Adrenal gland (tissue), 19 donors: ENCODE measurements at places on chromosomes 1 and 21. TPM values are rescaled to one million over a fixed set of nuclear protein-coding genes. Genes with fewer than 3 reads are reported as not detected.

DNA sequence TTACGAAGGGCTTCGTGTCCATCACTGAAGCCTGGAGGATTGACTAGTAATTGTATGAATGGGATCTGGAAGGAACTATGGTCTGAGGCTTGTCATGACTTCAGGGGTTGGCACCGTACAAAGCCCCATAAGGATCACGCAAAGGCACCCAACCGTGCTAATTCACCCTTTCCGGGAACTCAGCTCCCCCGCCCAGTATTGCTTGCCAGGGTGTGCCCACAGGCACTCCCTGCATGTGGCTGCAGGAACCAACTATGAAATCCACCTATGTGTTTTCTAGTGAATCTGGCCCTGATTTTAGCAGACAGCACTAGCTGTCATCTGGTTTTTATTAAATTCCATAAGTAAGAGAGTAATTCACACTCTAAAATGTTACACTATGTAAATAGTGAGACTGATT is 139.2 kb downstream of the TM2D1 start:
- no peaks in the 10 kb centered on the region for H3K36me3 ChIP-seq
- H3K4me3 ChIP-seq, result no peak overlapping the region
- no peaks in the 10 kb centered on the region for H3K27me3 ChIP-seq
- no peaks in the 10 kb centered on the region for H3K4me1 ChIP-seq
- H3K27ac ChIP-seq, result no peak overlapping the region
- DNase-seq, result no peak

GRCh38 chr1:201096977-201097856 is 15.0 kb downstream of the CACNA1S start:
- H3K4me1 ChIP-seq, result no peaks in the 10 kb centered on the region
- no peaks in the 10 kb centered on the region for H3K27me3 ChIP-seq
- no peaks in the 10 kb centered on the region for H3K36me3 ChIP-seq
- DNase-seq, result no peak
- H3K27ac ChIP-seq, result no peak overlapping the region

DNA sequence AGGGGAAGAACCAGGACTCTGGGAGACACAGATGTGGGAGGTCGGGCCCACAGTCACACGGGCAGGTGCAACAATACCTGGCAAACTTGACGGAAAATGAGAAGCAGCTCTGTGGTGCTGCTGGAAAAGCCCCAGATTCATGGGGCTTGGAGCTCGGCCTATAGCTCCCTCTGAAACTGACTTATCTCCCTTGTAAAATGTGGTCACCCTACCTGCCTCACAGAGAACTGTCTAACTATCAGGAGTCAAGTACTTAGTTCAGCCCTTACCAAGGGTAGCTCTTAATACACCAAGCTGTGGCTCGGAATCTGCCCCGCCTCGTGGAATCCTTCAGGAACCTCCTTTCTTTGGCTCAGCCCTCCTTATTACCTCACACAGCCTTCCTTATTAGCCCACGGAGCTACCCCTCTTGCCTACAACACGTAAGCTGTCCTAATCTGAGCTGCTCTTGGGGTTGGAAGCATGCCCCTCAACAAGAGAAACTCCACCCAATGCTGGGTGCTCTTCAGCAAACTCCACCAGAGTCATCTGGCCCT is 68.9 kb downstream of the MRPL37 start:
- DNase-seq, result no peak
- H3K4me3 ChIP-seq, result no peak overlapping the region
- H3K27me3 ChIP-seq, result no peaks in the 10 kb centered on the region
- no peak overlapping the region for H3K27ac ChIP-seq
- no peaks in the 10 kb centered on the region for H3K36me3 ChIP-seq

- no peak for DNase-seq
- no peaks in the 10 kb centered on the region for H3K4me1 ChIP-seq
- H3K27me3 ChIP-seq, result no peaks in the 10 kb centered on the region
- H3K36me3 ChIP-seq, result no peaks in the 10 kb centered on the region
Observed at GRCh38 chr1:103180660-103181059, 72.3 kb upstream of the COL11A1 start.

- H3K4me3 ChIP-seq, result no peak overlapping the region
- H3K27ac ChIP-seq, result no peak overlapping the region
- H3K4me1 ChIP-seq, result no peaks in the 10 kb centered on the region
- H3K36me3 ChIP-seq, result peaks cover 22% of the 10 kb centered on the region
Observed at GRCh38 chr1:41041614-41042270, 20.2 kb upstream of the SLFNL1 start.

DNA sequence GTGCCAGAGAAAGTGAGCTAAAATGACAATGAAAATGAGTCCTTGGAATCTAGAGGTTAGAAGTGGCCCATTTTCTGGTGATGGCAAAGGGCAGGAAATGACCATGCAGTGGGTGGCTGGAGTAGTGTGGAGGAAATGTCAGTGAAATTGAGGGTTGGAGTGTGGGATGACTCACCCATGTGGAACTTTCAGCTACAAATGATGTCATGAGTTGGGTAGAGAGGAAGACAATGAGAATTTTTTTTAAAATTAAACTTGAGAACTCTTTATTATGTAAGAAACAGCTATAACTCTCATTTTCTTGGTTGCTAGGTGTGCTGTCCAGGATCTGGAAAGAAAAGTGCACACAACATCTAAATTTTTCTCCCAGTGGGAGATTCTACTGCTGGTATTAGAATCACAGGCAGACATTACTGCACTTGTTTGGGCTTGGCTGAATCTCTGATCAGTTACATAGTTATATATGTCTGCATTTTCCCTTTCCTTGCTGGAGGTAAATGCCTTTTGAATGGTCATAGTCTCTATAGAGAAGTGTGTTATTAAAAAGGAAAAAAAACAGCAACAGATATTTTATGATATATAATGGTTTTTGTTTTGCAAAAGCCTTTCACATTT is 56.8 kb upstream of the GNG12 start:
- H3K4me1 ChIP-seq, result no peaks in the 10 kb centered on the region
- no peak overlapping the region for H3K27ac ChIP-seq
- H3K27me3 ChIP-seq, result no peaks in the 10 kb centered on the region
- no peak for DNase-seq

DNA sequence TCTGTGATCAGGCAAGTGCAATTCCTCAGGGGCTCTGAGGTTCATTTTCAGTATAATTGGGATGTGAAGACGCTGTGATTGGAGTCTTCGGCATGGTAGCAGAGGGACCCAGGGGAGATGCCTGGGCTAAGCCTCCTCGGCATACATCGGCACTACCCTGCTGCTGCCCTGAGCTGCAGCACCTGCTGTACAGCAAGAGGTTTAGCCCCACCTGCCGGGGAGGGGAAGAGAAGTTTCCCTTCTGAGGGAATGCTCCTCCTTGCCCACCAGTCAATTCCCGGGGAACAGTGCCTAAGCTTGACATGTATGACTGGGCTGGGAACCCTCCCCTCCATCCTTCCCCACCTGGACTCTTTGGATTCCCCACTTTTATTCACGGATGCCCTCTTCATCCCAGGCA is 24.9 kb downstream of the CNIH3 start:
- H3K4me1 ChIP-seq, result no peaks in the 10 kb centered on the region
- no peaks in the 10 kb centered on the region for H3K36me3 ChIP-seq
- DNase-seq, result no peak

DNA sequence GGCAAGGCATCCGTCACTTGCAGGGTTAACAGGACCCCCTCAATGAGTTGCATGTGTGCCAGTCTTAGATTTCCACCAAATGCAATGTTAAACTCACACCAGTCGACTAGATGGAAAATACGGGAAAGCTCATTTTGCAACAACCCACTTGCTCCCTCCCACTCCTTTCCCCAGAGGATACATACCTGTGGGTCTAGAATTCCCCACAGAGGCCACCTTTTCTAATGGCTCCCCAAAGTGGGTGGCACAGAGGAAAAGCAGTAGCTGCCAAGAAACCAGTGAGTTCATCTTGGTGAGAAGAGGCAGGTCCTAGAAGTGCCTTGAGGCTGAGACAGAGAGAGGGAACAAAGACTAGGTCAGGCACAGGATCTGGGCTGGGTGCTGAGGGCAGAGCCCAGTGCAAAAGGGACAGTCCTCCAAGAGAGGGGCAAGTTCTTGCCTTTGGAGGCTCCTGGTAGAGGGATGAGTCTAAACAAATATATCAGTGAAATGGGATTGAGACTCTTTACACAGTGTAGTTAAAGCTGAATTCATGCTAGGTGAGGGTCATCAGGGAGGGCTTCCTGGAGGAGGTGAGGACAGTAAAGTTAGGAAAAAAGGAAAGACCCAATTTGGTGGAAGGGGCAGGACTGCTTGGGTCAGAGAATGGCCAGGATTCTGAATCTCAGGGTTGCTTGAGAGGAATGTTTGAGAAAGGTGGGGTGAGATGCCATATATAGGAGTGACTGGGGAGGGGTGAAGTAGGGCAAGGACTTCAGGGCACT is 3.5 kb downstream of the KISS1 start:
- no peaks in the 10 kb centered on the region for H3K36me3 ChIP-seq
- H3K4me3 ChIP-seq, result no peak overlapping the region
- no peak overlapping the region for H3K27ac ChIP-seq
- H3K27me3 ChIP-seq, result peaks cover 15% of the 10 kb centered on the region

DNA sequence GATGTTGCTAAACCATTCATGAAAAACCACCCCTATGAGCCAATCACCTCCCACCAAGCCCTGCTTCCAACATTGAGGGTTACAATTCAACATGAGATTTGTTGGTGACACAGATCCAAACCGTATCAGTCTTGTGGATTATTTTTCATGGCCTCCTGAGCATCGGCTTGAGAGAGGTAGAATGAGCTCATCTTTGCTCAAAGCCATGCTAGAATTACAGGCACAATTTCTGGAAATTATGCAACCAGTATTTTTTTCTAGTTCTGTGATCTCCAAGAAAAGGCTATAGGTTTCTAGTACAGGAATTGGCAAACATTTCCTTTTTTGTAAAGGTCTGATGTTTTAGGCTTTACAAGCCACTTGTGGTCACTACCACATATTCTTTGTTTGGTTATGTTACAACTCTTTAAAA is 219.4 kb downstream of the DUSP10 start:
- no peak overlapping the region for H3K27ac ChIP-seq
- H3K27me3 ChIP-seq, result no peaks in the 10 kb centered on the region
- no peak overlapping the region for H3K4me3 ChIP-seq

DNA sequence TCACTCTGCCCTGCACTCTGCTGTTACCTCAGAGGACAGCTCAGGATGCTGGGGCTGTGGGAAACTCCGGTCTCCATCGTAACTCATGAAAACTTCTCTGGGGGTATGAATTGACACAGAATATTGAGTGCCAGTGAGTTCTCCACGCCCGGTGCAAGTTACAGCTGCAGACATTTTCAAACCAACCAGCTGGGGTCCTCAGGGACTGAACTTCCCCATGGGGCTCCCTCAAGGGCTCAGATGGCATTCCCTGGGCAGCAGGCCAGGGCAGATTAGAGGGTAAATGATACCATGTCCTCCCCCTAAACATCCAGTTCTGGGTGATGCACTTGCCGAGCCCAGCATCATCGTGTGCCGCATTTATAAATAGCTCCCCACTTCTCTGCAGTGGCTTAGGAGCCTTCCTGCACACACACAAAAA is 27.8 kb upstream of the CCSAP start:
- no peak overlapping the region for H3K4me3 ChIP-seq
- H3K4me1 ChIP-seq, result no peaks in the 10 kb centered on the region
- no peak for DNase-seq
- H3K27ac ChIP-seq, result no peak overlapping the region
- no peaks in the 10 kb centered on the region for H3K36me3 ChIP-seq

- peak; percentile 33 for DNase-seq
- H3K27ac ChIP-seq, result no peak overlapping the region
- H3K27me3 ChIP-seq, result peaks cover 18% of the 10 kb centered on the region
- H3K4me1 ChIP-seq, result peaks cover 7% of the 10 kb centered on the region
- no peaks in the 10 kb centered on the region for H3K36me3 ChIP-seq
Observed at GRCh38 chr1:209207701-209208286, 375.7 kb upstream of the CAMK1G start.

GRCh38 chr1:112325504-112325903 is 70.5 kb upstream of the CTTNBP2NL start:
- H3K4me1 ChIP-seq, result no peaks in the 10 kb centered on the region
- no peak overlapping the region for H3K27ac ChIP-seq
- H3K4me3 ChIP-seq, result no peak overlapping the region
- no peak for DNase-seq
- H3K27me3 ChIP-seq, result no peaks in the 10 kb centered on the region

- peaks cover 14% of the 10 kb centered on the region for H3K4me1 ChIP-seq
- H3K27me3 ChIP-seq, result no peaks in the 10 kb centered on the region
Observed at GRCh38 chr1:6392809-6393399, 663 bp downstream of the ACOT7 start.

- no peak overlapping the region for H3K27ac ChIP-seq
- no peaks in the 10 kb centered on the region for H3K27me3 ChIP-seq
- no peak for DNase-seq
- peaks cover 4% of the 10 kb centered on the region for H3K4me1 ChIP-seq
- H3K4me3 ChIP-seq, result no peak overlapping the region
Observed at GRCh38 chr1:67634396-67634935, 50.5 kb upstream of the GADD45A start.

DNA sequence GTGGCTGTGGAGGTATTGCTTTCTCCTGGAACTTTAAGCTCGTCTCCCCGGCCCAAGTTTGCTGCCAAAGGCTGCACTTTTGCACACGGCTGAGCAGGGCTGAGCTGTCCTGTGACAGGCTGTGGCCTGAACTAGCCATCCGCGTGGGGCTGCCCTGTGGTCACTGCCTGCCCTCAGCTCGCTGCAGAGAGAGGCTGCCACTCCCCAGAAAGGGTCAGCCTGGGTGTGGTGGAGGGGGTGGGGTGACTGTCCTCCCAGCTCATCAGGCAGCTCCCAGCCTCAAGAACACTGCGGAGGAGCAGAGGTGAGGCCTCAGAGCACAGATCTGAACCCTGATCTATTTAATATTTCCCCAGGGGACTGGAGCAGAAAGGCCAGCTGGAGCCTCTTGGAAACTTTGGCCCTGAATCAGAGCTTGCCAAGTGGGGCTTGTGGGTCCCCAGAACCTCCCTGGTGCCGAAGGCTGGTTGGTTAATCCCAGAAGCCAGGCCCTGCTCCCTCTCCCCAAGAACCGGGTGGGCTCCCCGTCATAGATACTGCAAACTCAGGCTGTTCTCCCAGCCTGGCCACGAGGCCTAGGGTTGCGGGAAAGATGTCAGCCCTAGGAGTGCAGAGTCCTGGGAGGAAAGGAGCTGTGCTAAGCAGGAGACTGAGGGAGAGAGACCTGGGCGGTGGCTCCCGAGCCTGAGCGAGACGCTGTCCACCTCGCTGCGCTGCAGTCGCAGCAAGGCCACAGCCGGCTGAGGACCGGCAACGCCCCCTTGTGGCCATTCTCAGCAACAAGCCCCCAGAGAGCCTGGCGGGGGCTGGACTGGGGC is 125.1 kb upstream of the IPO9 start:
- no peaks in the 10 kb centered on the region for H3K36me3 ChIP-seq
- no peak overlapping the region for H3K27ac ChIP-seq
- H3K27me3 ChIP-seq, result no peaks in the 10 kb centered on the region

ERRFI1 gene
- total RNA-seq, result 45.6 TPM

LCE2B gene
- total RNA-seq, result not detected

MROH9 gene
- total RNA-seq, result not detected

RGS8 gene
- 3.6 TPM for total RNA-seq
